ENCODE measurements at places on chromosomes 3 and 15.

DNA sequence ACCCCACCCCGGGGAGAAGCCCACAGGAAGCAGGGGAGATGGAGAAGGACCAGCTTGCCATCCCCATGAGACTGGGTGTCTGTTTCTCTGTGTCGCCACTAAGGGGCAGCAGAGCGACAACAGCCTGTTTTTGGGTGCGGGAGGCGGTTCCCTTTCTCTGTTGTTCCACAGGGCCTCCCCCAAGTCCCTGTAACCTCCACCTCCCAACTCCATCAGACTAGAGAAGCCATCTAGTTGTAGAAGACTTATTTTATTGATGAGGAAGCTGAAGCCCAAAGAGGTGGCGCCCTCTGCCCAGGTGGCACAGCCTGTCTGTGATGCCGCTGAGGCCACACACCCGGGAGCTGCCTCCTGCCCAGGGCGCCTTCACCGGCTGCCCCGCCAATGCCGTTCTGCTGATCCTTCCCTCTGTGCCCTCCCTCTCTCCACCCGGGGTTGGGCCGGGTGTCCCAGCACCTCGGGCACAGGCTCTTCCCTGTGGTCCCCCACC lies 3.9 kb upstream of the CCDC9B start:
- DNase-seq = peak; percentile 79

DNA sequence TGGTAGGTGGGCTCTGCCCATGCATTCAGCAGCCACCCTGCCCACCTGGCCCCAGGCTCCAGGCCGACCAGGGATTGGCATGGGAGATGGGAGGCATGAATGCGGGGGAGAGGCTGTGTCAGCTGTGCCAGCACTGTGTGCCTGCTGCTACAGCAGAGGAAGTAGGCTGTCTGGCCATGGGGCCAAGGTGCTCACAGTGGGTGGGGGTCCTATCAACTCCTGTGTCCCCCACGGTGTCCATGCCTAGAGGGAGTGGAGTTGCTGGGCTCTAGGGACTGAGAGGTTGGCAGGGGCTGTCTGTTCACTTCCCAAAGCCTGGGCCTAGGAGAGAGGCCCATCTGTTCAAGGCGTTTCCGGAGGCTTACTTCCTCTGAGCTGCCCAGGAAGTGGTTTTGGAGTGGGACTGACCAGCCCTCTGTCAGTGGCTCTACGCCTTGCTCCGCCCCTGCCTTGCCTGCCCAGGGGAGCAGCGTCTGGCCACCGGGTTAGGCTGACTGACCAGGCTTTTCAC lies 5.8 kb downstream of the PRKCD start:
- DNase-seq = no peak

DNA sequence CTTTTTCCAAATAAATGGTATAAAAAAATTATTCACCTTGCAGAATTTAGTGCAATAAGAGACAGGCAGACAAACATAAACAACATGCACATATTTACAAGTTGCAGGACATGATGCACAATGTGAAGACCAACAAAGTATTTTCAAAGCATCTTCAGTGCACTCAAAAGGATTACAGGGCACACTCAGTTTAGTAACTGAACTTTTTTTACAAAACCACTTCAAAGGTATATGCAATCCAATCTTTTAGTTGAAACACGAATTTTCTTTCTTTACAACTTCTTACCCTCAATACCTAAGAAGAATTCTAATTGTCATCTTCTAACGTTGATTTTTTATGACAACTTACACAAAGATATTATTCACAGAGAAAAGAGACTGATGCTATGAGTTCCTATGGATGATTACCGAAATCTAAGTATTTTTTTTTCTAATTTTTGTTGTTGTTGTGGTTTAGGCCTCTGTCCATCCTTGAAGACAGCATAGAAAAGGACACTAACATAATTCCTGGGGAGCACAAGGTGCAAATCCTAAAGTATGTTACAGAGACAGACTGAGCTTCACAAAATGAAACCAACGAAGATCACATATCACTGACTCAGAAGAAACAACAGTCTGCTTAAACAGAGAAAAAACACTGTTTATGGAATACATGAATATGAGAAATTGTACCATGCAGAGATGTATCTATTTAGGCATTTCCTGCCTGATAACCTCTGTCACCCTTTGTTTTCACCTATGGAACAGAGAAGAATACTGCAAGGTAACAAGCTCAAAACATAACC lies 50.3 kb downstream of the ZMAT3 start:
- DNase-seq = no peak

DNA sequence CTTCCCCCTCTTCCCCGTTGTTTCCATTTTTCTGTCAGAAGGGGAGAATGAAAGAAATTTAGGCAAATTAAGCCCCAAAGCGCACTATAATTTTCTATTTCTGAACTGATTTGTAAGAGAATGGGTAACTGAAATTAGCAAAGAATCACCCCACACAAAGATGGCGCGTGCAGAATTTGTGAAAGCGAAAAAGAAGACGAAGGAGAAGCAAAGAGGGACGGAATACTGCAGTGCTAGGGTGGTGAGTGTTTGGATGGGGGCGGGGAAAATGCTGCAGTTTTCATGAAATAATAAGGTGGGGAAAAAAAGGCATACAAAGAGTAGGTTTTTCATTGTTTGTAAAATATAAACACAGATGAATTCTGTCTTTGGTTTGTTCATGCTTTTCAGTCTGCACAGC lies 4.6 kb upstream of the CTNNB1 start:
- no peak for DNase-seq

- DNase-seq = no peak
Measured at GRCh38 chr3:150168698-150169097, 198.0 kb upstream of the PFN2 start.

Data from activated CD4-positive, alpha-beta T cell treated with anti-CD3 and anti-CD28 coated beads for 48 hours (primary cell).